ENCODE measurements at places on chromosomes 6 and 20. TPM values are rescaled to one million over a fixed set of nuclear protein-coding genes. Genes with fewer than 3 reads are reported as not detected.

Gene MCHR2
- total RNA-seq: 7.9 TPM

Gene CD93
- 11.3 TPM for total RNA-seq

Gene TRIM15
- not detected for total RNA-seq

Gene CTAGE9
- total RNA-seq: not detected

Gene CRYBG1
- 0.49 TPM for total RNA-seq

Gene PAK5
- total RNA-seq: 36.1 TPM

Gene PREX1
- 16.0 TPM for total RNA-seq

Gene MAS1L
- total RNA-seq: not detected

Gene HLA-DRB1
- 1.7 TPM for total RNA-seq

Gene CCN2
- 16.2 TPM for total RNA-seq

Gene TMEM217
- total RNA-seq: 0.49 TPM

Gene GPR6
- 0.74 TPM for total RNA-seq

Gene FNDC1
- total RNA-seq: 3.2 TPM

Gene C6orf52
- 0.98 TPM for total RNA-seq

Gene SLC32A1
- 5.9 TPM for total RNA-seq

Gene RXRB
- 20.7 TPM for total RNA-seq

All from temporal lobe (tissue), 4 donors.